Prostate gland (tissue), 2 donors: ENCODE measurements at places on chromosomes 1 and 21. TPM values are rescaled to one million over a fixed set of nuclear protein-coding genes. Genes with fewer than 3 reads are reported as not detected.

DNA sequence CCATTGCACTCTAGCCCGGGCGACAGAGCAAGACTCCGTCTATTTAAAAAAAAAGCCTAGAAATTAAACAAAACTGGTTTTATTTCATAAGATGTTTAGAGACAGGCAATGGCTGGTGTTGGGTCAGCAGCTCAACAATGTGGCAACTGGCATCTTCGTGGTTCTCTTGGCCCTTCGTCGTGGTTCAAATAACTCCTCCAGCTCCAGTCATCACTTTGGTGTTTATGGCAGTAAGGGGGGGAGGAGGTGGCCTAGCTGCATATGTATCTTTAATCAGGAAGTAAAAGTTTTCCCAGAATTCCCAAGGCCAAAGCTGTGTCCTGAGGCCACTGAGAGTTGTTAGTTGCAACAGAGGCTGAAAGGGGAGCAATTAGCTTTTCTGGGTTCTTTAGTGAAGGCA is 13.0 kb upstream of the LTN1 start:
- H3K27ac ChIP-seq, result no peak overlapping the region
- H3K27me3 ChIP-seq, result no peaks in the 10 kb centered on the region
- H3K36me3 ChIP-seq, result no peaks in the 10 kb centered on the region
- H3K4me3 ChIP-seq, result no peak overlapping the region

- no peak overlapping the region for H3K4me3 ChIP-seq
- no peaks in the 10 kb centered on the region for H3K4me1 ChIP-seq
- no peaks in the 10 kb centered on the region for H3K27me3 ChIP-seq
These were observed 14.6 kb upstream of the RWDD3 start for GRCh38 chr1:95219407-95219806.

DNA sequence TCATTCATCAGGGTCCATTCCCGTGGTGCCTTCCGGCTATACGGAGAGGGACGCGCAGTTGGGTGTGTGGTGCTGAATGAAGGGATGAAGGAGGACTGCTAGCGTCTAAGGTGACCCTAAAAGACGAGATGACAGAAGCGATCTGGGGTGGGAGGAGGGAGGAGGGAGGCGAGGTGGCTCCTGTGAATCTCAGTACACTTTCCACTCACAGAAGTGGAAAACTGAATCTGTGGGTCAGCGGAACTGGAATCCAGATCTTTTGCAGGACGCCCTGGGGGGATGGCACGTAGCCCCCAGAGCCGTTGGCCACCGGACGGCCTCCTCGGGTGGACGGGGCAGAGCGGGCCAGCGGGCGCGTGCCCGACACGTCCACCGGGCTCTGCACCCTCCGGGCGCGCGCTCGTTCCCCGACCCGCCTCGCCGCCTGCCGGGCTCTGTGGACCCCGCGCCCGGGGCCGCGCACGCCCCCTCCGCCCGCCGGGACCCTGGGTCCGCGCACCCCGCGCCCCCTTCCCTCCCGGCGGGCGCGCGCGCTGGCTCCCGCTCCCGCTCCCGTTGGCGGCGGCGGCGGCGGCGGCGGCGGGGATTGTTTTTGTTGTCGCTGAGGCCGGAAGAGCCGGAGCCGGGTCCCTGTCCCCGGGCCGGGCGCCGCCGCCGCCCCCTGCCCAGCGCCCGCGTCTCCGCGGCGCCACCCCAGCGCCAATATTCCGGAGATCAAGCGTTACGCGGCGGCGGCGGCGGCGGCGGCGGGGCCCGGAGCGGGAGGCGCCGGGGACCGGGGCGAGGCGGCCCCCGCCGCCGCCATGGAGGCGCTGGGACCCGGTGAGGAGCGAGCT is at the start of gene AGO4:
Gene AGO4, plus strand, starts transcription at position 403 of the 836 bp plus-strand sequence. Its CDS starts 401 bp downstream, at position 804.
- H3K4me1 ChIP-seq, result peaks cover 7% of the 10 kb centered on the region
- peak within 1 kb of the TSS; percentile 92 for H3K27ac ChIP-seq

DNA sequence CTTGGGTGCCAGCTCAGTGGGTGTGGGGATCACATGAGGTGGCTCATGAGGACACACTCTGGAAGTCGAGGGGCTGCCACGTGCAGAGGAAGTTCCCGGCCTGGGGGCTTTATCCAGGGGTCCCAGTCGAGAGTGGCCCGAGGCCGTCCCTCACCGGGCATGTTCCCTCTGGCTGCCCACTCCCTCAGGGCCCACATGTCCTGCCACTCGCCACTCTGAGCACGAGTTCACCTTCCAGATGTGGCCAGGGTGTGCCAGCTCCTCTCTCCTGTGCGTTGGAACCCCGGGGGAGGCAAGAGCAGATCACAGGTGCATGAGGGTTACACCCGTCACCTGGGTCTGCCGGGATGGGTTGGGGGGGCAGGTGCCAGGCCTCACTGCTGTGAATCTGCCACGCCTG is 14.6 kb downstream of the TMEM201 start:
- no peak overlapping the region for H3K27ac ChIP-seq
- no peak overlapping the region for H3K4me3 ChIP-seq
- DNase-seq, result no peak
- H3K27me3 ChIP-seq, result no peaks in the 10 kb centered on the region

DNA sequence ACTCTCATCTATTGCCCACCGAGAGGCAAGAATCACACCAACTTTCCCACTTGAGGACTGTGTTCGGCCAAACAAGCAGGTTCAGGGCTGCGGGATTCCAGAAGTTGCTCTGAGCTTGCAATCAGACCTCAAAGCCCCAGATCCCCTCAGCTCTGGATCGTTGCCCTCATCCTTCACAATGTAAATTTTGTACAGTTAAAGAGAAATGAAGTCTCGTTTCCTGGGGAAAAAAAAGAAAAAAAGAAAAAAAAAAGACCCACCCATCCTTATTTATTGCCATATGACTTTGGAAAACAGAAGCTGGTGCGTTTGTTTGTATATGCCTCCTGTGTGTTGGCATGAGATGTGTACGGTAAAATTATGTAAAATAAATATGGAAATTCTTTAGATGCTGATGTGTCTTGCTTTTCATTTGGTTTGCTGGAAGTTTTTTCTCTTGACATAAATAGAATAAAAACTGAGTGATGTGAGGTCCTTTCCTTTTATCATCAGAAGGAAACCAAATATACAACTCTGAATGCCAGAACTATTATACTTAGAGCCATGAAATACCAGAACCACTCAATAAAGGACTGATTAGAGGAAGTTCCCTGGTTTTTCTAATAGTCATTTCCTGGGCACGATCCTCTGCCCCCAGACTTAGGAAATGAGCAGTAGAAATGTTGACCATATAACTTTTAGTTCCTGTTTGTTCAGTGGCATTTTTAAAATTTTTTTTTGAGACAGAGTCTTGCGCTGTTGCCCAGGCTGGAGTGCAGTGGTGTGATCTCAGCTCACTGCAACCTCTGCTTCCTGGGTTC is 48.7 kb downstream of the LHX4 start:
- no peaks in the 10 kb centered on the region for H3K36me3 ChIP-seq
- no peak for DNase-seq
- H3K27ac ChIP-seq, result no peak overlapping the region

GRCh38 chr1:91651243-91651642 is 150.6 kb downstream of the CDC7 start:
- no peaks in the 10 kb centered on the region for H3K4me1 ChIP-seq
- H3K4me3 ChIP-seq, result no peak overlapping the region
- H3K36me3 ChIP-seq, result no peaks in the 10 kb centered on the region
- H3K27me3 ChIP-seq, result no peaks in the 10 kb centered on the region
- H3K27ac ChIP-seq, result peak overlapping the region; percentile 12
- DNase-seq, result no peak

DNA sequence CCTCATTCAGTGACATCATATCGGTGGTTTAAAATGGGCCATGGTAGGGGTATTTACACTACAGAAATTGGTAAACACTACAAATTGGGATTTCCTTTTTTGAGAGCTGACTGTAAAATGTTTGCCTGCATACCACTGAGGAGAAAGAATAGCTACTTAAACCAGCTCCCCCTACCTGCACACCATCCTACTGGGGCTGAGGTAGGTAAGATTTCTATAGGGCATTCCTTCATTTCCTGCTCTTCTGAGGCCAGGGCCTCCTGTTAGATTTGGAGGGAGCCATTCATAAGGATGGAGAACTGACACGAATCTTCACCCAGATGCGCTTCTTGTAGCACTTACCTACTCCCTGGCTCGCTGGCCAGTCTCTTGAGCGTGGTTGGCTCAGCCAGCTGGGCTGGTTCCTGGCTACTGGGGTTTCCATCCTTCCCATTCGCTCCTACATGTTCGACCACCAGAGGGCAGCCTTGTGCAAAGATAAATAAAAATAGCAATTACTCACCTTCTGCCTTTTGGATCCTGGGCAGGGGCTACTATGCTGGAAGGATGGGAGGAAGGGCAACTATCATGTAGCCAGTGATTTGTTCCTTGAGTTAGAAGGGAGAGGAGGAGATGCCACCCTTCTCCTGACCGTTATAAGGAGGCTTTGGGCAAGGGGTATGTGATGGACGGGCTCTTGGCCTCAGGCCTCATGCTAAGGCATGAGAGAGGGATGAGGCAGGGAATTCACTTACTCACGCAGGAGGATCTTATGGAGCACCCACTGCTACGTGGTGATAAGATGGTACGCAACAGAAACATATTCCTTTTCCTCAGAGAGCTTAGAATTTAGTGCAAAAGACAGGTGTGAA is 10.7 kb downstream of the OPTC start:
- H3K36me3 ChIP-seq, result no peaks in the 10 kb centered on the region
- H3K27ac ChIP-seq, result no peak overlapping the region
- no peaks in the 10 kb centered on the region for H3K27me3 ChIP-seq
- no peaks in the 10 kb centered on the region for H3K4me1 ChIP-seq
- DNase-seq, result peak; percentile 83

GRCh38 chr21:43188592-43189210 is 19.9 kb downstream of the CRYAA start:
- H3K36me3 ChIP-seq, result no peaks in the 10 kb centered on the region
- no peak overlapping the region for H3K4me3 ChIP-seq
- peak; percentile 94 for DNase-seq
- peak overlapping the region; percentile 56 for H3K27ac ChIP-seq
- no peaks in the 10 kb centered on the region for H3K27me3 ChIP-seq

- DNase-seq, result no peak
- no peak overlapping the region for H3K4me3 ChIP-seq
- no peaks in the 10 kb centered on the region for H3K36me3 ChIP-seq
- H3K4me1 ChIP-seq, result no peaks in the 10 kb centered on the region
- H3K27ac ChIP-seq, result no peak overlapping the region
- H3K27me3 ChIP-seq, result no peaks in the 10 kb centered on the region
These were observed 100.3 kb downstream of the UCHL5 start for GRCh38 chr1:192958871-192959270.

GRCh38 chr1:183634429-183635065 is 1.0 kb downstream of the ARPC5 start:
- no peaks in the 10 kb centered on the region for H3K27me3 ChIP-seq
- H3K27ac ChIP-seq, result peak overlapping the region; percentile 87
- no peaks in the 10 kb centered on the region for H3K4me1 ChIP-seq
- no peak for DNase-seq
- peak overlapping the region; percentile 83 for H3K4me3 ChIP-seq

DNA sequence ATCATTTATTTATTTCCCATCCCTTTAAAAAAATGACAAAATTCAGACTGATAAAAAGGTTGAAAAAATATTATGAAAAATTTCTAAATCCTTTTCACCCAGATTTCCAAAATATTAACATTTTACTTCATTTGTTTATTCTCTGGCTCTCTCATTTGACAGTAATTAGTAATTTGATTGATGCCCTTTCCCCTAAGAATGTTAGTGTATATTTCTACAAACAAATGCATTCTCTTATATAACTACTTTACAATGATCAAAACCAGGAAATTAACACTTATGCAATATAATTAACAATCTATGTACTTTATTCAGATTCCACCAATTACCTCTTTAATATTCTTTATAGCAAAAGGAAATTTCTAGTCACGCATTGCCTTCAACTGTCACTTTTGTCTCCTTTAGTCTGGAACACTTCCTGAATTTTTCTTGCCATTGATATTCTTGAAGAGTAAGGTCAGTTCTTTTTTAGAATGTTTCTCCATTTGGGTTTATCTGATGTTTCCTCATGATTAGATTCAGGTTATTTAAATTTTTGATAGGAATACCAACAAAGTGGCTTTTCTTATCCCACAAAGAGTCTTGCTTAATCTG is 3.9 kb downstream of the CD53 start:
- no peak overlapping the region for H3K4me3 ChIP-seq
- no peak overlapping the region for H3K27ac ChIP-seq
- H3K4me1 ChIP-seq, result no peaks in the 10 kb centered on the region
- no peaks in the 10 kb centered on the region for H3K36me3 ChIP-seq
- no peaks in the 10 kb centered on the region for H3K27me3 ChIP-seq

GRCh38 chr1:243465081-243465480 is 209.2 kb downstream of the SDCCAG8 start:
- no peak overlapping the region for H3K27ac ChIP-seq
- no peaks in the 10 kb centered on the region for H3K36me3 ChIP-seq
- H3K27me3 ChIP-seq, result no peaks in the 10 kb centered on the region
- DNase-seq, result no peak
- no peak overlapping the region for H3K4me3 ChIP-seq

DNA sequence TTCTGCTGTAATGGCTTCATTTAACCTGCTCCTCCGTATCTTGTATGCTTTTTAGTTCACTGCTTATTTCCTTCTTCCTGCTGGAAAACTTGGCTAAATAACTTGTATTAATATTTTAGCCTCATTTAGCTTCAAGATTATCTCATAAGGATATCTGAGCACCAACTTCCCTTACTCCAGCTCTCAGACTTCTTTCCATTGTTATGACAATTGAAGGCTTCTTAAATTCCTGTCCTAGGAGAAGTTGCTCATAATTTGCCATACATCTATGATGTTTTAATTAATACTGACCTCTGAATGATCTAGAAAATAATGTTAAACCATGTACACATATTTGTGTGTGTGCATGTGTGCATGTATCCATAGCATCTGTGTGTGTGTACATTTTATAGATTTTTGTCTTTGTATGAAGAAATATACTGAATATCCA is 1524.4 kb upstream of the TPTE start:
- H3K27me3 ChIP-seq, result no peaks in the 10 kb centered on the region
- no peaks in the 10 kb centered on the region for H3K4me1 ChIP-seq
- no peak overlapping the region for H3K27ac ChIP-seq
- no peaks in the 10 kb centered on the region for H3K36me3 ChIP-seq
- H3K4me3 ChIP-seq, result no peak overlapping the region
- no peak for DNase-seq

GRCh38 chr1:179143322-179143721 is 61.5 kb downstream of the TOR3A start:
- H3K27me3 ChIP-seq, result no peaks in the 10 kb centered on the region
- H3K36me3 ChIP-seq, result no peaks in the 10 kb centered on the region
- no peak for DNase-seq
- no peak overlapping the region for H3K27ac ChIP-seq
- no peaks in the 10 kb centered on the region for H3K4me1 ChIP-seq

- H3K27me3 ChIP-seq, result no peaks in the 10 kb centered on the region
- DNase-seq, result no peak
- no peak overlapping the region for H3K4me3 ChIP-seq
- H3K4me1 ChIP-seq, result no peaks in the 10 kb centered on the region
These were observed 9.2 kb downstream of the PADI6 start for GRCh38 chr1:17381161-17381560.

DNA sequence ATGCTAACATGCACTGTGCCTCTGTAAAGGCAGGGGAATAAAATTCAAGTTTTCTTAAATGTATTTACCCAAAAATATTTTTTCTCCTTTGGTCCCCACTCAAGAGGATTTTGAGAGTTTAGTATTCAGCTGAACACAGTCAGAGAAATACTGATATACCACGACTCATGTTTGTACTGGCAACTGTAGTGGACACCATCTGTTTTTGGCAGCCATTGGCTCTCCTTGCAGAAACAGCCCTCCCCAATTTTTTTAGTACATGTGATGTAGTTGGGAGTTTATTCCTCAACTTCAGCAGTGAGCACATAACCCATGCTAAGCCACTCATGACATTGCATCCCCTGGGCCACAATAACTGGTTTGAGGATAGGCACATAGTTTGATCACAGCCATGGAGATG is 154.8 kb upstream of the POU3F1 start:
- peaks cover 4% of the 10 kb centered on the region for H3K27me3 ChIP-seq
- H3K4me3 ChIP-seq, result no peak overlapping the region
- no peaks in the 10 kb centered on the region for H3K4me1 ChIP-seq
- H3K27ac ChIP-seq, result no peak overlapping the region

Gene CFHR2
- total RNA-seq, result not detected

Gene PROX1
- 1.1 TPM for total RNA-seq

Gene SLC30A2
- 0.05 TPM for total RNA-seq

Gene RPTN
- not detected for total RNA-seq

Gene LGALS8
- 86.0 TPM for total RNA-seq
